ENCODE measurements at places on chromosomes 4 and X.

- no peak for DNase-seq
These were observed 113.8 kb upstream of the WDR17 start for GRCh38 chr4:175951794-175952193.

DNA sequence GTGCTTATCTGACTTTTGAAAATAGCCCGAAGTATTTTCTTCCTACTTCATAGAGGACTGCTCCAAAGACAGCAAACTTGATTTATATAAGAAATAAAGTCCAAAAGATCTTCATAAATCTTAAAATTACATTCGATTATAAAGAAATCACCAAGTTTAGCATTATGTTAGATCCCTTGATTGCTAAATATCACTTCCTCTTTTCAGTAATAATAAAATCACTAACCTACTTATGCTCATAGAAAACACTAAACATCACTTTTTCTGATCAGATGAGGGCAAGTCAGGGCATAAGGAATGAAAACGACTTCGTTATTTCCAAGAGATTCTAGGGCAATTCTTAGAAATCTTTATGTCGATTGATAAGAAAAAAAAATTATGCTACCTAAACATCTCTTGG is 32.0 kb downstream of the DYNLT3 start:
- no peak for DNase-seq

DNA sequence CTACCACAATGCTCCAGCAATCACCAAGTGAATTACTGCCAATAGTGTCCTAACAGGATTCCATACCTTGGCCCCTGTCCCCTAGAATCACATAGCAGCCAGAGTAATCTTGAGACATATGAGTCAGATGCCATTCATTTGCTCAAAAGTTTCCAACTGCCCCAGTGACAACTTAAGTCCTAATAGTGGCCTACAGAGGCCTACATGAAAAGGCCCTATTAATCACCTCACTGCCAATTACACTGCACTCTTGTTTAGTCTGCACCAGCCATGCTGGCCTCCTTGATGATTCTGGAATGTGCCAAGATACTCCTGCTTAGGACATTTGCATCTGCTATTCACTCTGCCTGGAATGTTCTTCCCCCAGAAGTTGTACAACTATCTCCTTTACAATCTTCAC is 130.7 kb downstream of the NR3C2 start:
- no peak for DNase-seq

- DNase-seq = no peak
These were observed 5.8 kb upstream of the CRLF2 start for GRCh38 chrX:1218286-1218685.

DNA sequence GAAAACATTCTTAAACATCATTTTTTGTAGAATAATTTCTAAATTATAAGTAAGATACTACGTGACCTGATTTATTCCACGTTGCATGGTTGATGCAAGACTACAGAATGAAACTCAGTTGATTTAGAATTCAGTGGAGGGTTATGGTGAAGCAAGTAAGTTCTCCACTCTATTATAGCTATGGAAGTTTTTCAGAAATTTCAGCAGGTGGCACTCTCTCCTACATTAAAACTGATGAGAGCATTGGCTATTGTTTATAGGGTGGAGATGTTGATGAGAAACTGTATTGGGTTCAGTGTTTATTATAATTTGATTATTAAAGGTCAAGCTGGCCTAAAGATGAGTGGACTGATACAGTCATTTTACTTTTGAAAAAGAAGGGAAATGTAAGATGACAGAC is 88.0 kb downstream of the FNIP2 start:
- DNase-seq = no peak

DNA sequence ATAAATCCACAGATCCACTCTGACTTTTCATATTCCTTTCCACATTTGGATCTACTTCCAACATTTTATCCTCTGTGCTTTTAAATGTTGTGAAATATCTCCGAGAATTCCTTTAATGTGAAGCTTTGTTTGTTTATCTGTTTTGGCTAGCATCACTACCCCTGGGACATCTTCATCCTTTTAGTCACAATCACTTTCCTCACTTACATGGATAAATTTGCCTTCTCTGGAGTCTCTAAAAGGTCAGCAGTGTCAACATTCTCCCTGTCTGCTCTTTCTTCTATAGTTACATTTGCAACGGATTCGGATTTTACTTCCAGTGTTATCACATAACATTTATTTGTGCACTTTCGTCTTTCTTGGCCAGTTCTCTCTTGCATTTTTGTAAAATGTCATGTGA is 34.2 kb upstream of the LRAT start:
- DNase-seq = no peak

DNA sequence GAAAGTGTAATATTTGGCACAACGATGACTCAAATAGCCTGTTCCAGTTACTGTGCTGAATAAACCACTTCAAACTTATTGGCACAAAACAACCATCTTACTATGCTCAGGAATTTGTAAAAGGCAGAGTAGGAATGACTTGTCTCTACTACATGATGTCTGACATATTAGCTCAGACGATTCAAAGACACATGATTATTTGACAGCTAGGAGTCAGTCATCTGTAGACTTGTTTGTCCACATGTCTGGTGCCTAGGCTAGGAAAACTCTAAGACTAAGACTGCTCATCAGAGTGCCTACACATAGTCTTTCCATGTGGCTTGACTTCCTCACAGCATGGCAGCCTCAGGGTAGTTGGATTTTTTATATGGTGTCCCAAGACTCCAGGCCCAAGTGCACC is 154.5 kb downstream of the FANCB start:
- DNase-seq = no peak

DNA sequence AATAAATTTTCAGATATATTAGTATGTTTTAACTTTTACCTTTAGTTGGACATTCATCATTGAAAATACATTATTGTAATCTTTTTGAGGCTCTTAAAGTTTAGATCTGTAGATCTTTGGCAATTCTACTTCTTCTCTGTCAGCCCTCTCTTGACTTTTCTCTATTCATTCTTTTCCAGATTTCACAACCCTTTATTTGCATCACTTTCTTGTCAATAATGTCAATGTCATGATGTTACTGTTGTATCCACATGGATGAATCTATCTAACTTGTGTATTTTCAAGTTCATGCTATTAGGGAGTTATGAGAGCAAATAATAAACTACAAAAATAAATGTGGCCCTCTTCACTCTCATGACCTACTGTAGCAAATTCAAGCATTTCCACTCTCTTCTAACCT is 23.0 kb upstream of the HPGD start:
- DNase-seq = no peak

DNA sequence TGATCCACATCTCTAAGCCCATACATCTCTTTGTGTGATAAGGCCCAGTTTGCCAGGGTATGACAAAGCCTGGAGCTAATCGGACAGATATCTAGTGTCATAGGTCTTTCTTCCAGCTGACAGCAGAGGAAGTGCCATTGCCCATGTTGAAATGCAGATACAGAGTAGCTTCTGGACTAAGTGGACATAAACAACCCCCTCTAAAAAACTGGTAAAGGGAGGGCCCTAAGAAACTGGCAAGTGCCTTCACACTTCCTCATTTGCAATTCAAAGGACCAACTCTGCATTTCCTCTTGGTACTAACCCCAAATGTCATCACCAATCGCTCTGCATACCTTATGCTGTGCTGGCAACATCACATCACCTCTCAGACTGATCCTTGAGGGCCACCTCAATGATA is 20.8 kb downstream of the ARHGEF6 start:
- DNase-seq = no peak

DNA sequence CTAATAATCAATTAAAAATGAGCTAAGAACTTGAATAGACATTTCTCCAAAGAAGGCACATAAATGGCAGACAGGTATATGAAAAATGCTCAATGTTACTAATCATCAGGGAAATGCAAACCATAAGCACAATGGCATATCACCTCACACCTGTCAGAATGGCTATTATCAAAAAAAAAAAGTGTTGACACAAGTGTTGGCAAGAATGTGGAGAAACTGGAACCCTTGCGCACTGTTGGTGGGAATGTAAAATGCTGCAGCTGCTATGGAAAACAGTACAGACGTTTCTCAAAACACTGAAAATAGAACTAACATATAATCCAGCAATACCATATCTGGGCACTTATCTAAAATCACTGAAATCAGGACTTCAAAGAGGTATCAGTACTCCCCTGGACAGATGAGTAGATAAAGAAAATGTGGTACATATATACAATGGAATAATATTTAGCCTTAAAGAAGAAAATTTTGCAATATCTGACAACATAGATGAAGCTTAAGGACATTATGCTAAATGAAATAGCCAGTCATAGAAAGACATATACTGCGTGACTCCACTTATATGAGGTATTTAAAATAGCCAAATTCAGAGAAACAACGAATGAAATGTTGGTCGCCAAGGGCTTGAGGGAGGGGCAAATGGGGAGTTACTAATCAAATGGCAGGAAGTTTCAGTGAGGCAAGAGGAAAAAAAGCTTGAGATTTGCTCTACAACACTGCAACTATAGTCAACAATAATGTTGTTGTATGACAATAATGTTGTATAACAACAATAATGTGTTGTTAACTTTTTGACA is 175.5 kb downstream of the WDFY3 start:
- no peak for DNase-seq

DNA sequence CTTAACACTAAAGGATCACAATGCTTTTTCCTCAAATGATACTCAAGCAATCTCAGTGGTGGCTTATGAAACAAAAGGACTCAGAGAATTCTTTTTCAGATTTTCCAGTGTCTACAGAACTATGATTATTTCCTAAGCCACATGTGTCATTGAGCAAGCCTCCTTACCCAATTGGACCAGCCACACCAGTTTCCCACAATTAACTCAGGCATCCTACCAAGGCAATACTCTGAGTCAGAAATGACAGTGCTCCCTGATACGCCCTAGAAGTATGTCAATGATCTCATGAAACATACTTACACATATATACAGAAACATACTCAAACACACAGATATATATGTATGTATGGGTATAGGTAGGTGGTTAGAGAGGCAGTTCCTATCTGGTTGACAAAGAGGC is 4.8 kb downstream of the ADAMTS3 start:
- DNase-seq = no peak

DNA sequence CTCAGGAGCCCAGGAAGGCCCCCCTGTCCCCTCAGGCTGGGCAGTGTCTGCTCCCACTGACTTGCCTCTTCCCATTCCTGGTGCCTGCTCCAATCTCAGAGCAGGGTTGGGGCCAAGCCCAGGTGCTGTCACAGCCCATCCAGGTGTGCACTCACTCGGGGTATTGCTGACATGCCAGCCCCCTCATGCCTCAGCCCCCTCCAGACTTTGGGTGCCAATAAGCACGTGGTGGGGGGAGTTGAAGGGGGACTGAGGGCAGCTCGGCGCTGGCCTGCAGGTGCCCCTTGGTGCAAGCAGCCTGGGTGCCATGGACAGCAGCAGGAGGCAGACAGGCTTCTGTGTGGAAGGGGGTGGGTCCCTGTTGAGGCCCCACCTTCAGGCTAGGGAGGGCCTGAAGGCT is 28.4 kb downstream of the NAA11 start:
- no peak for DNase-seq

GRCh38 chr4:100657187-100657586 is 139.4 kb upstream of the EMCN start:
- DNase-seq = no peak

- no peak for DNase-seq
These were observed 37.6 kb downstream of the ARFIP1 start for GRCh38 chr4:152817331-152817730.

DNA sequence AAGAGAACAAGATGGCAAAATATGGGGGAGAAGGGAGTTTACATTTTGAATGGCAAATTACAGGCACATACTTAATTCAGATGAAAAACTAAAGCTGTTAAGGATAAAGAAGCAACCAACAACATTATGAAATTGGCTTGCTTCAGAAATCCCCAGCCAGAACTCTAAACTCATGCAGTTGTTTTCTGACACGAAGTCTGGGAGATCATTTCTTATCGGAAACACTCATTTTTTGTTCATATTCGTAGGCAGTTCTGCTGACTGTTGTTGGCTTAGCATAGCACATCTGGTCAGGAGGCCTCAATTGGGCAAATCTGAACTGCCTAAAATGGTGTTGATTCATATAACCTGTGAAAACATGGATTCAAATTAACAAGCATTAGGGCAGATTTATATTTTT is 33.0 kb upstream of the ARHGAP6 start:
- DNase-seq = no peak

GRCh38 chr4:44121210-44121609 is 327.4 kb downstream of the KCTD8 start:
- no peak for DNase-seq

GRCh38 chr4:176778491-176778890 is 14.2 kb downstream of the VEGFC start:
- no peak for DNase-seq

DNA sequence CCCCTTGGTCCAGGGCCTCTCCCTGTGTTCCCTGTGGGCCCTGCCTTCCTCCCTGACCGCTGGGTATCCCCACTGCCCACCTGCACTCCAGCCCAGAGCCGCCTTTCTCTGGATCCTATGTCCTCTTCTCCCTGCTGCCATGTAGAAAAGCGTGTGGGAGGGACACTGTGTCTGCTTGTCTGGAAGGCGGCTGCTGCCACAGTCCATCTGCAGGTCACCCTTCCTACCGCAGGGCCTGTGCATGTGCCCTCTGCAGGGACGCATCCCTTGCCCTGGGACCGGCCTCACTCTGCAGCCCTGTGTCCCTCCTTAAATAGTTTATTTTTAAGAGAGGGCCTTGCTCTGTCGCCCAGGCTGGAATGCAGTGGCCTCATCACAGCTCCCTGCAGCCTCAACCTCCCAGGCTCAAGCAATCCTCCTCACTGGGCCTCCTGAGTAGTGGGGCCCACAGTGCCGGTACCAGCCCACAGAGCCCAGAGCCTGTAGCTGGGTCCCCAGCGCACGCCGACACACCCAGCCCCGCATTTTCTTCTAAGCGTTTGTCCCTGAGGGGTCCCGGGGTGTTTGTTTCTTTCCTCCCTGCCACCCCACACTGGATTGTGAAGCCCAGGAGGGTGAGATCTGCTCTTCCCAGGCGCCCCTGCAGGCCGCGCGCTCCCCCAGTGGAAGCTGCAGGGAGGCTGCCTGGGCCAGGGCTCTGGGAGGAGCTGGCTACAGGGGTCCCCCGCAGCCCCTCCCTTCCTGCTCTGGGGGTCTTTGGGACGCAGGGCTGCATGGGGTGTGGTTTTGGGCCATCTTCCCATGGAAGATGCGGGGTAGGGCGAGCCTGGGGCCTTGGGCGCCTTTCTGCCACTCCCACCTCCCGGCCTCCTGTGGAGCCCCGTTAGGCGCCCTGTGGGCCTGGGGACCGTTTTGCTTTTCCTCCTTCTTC is 12.8 kb upstream of the NAT8L start:
- DNase-seq = no peak

DNA sequence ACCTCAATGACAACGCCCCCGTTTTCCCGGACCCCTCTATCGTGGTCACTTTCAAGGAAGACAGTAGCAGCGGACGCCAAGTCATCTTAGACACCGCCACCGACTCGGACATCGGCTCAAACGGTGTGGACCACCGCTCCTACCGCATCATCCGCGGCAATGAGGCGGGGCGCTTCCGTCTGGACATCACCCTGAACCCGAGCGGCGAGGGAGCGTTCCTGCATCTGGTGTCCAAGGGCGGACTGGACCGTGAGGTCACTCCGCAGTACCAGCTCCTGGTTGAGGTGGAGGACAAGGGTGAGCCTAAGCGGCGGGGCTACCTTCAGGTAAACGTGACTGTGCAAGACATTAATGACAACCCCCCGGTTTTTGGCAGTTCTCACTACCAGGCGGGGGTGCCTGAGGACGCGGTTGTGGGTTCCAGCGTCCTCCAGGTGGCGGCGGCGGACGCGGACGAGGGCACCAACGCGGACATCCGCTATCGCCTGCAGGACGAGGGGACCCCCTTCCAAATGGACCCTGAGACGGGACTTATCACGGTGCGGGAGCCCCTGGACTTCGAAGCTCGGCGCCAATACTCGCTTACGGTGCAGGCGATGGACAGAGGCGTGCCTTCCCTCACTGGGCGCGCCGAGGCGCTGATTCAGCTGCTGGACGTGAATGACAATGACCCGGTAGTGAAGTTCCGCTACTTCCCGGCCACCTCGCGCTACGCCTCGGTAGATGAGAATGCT is 2.2 kb downstream of the FAT4 start:
- no peak for DNase-seq

Measured in C1 segment of cervical spinal cord (tissue), 14 donors.